HFFc6 (cell line): ENCODE measurements at places on chromosomes 3 and 15.

DNA sequence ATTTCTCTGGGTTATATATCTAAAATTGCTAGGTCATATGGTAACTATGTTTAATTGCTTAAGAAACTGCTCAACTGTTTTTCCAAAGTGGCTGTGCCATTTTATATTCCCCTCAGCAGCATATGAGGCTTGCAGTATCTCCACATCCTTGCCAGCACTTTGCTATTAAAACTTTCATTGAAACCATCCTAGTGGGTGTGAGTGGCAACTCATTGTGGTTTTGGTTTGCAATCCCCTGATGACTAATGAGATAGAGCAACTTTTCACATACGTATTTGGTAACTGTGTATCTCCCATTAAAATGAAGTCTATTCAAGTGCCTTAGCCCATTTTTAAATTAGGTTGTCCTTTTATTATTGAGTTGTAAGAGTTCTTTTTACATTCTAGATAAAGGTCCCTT lies 17.3 kb downstream of the KPNA1 start:
- DNase-seq, result peak; percentile 91

DNA sequence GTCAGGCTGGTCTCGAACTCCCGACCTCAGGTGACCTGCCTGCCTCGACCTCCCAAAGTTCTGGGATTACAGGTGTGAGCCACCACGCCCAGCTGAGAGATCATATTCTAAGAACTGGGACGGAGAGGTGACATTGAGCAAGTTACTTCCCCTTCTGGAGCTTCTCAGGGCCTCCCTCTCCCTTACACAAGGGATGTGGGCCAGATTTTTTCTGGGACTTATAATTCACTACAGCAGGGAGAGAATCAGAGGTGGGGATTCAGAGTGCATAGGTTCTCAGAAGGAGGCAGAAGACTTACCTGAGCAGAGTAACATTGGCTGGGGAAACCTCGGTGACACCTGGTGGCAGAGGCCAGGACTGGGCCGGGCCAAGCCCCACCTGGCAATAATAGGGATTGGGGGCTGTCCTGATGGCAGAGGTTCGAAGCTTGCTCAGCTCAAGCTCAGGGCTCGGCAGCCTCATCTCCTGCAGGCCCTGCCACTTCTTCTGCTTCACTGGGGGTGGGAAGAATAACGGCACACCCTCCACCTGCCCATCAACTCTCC lies 6.8 kb downstream of the LTK start:
- DNase-seq, result no peak

GRCh38 chr3:171744158-171744741 lies 66.0 kb downstream of the PLD1 start:
- no peak for DNase-seq

DNA sequence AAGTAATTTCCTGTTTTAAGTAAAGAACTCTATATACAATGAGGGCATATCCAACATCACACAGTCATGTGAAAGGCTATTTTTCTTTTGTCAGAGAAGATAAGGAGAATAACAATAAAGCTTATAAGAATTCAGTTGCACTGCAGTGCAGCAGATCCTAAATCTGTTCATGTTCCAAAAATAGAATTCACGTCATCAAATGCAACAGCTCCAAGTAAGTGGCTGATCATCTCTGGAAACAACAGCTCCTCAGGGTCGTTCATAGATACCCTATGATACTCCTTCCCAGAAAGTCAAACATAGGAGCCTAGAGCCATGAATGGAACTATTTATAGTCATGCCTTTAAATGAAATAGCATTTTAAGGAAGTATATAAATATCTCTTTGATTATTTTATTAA lies 100.2 kb downstream of the FMN1 start:
- peak; percentile 23 for DNase-seq

- DNase-seq, result no peak
Observed at GRCh38 chr3:54901906-54902685, 25.8 kb downstream of the LRTM1 start.

- no peak for DNase-seq
Observed at GRCh38 chr3:62822905-62823304, 52.3 kb downstream of the CADPS start.

GRCh38 chr3:139134678-139135372 lies 90.1 kb upstream of the PRR23C start:
- DNase-seq, result no peak

- no peak for DNase-seq
Observed at GRCh38 chr3:50644561-50644960, 27.6 kb downstream of the MAPKAPK3 start.

- peak; percentile 69 for DNase-seq
Observed at GRCh38 chr3:186108106-186108940, 566 bp downstream of the ETV5 start.

DNA sequence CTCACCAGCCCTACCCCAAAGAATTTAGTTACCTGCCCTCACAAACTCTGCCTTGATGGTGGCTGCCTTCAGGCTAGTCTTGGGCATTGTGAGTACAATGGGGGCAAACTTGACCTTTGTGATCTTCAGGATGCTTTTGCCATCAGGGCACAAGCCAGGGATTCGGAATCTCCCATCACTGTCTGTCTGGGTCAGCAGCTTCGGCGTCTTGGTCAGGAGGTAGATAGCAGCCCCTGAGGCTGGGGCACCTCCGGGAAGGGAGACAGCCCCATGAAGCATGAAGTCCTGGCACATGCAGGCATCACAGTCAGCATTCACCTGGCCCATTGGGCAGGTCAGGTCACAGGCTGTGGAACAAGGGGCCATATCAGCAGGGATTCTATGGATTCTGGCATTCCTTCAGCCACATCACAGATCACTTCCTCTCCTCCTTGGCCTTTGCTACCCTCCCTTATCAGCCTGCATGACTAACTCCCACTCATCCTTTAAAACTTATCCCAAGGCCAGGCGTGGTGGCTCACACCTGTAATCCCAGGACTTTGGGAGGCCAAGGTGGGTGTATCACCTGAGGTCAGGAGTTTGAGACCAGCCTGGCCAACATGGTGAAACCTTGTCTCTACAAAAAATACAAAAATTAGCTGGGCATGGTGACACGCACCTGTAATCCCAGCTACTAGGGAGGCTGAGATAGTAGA lies 6.9 kb downstream of the CILP start:
- no peak for DNase-seq

GRCh38 chr3:150394606-150395005 lies 13.5 kb upstream of the TSC22D2 start:
- DNase-seq, result no peak

GRCh38 chr3:62556121-62556815 lies 182.9 kb upstream of the FEZF2 start:
- no peak for DNase-seq

DNA sequence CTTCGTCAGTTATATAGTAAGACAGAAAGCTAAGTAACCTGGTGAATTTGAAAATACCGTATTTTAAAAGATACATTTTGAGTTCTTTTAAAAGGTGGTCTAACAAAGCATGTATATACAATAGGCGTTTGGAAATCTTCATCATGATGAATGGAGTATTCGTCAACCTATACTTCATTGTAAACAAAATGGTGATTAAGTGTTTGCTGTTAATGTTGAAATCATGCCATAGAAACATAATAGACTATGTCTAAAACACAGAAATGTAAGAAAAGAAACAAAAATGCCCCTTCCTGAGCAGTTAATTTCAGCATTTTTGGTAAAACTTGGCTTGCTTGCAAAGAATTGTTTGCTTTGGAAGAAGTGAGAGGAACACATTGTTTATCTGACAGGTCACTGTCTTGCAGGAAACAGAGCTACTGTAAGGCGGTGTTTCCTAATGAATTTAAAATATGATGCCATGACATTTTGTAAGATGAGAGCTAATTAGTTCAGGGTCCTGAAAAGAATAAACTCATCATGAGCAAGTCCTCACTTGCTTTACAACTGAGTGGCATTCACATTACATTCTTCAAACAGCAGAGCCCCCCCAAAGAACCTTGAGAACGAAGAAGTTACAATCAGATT lies 126.7 kb downstream of the SERPINI1 start:
- no peak for DNase-seq

GRCh38 chr3:42682301-42683070 lies 2.9 kb upstream of the KLHL40 start:
- DNase-seq, result no peak

DNA sequence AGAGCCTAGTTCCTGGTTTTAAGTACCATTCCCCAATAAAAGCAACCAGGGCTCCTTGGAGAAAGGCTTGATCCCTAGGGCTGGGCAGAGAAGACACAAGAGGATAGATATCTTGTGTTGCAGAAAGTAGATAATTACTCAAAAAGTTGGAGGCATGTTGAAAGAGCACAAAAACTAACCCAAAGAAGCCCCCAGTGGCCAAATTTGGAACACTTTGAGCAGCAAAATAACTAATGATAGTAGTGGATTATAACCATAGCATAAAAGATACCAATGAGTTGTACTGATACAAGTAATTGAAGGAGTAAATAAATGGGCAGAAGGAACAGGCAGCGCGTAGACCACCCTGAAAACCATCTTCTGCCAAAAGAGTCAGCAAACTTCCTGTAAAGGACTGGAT lies 12.0 kb downstream of the EXOSC7 start:
- DNase-seq, result no peak

GRCh38 chr15:25368850-25369249 lies 70.0 kb downstream of the UBE3A start:
- DNase-seq, result no peak

DNA sequence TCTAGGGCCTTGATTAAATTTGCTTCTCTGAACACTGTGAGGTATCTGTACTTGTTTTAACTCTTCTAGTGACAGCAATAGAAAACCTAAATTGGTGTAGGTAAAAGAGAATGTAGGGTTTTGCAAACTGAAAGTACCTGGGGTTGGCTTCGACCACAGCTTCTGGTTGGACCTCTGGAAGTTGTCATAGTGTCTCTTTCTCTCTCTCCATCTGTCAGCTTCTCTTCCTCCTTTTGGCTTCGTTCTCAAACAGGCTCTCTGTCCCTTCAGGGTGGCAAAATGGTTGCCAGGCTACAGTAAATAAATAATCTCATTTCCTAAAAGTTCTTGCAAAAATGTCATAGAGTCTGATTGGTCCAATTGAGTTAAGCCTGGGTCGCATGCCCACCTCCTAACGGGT lies 149.3 kb upstream of the CTDSPL start:
- no peak for DNase-seq

GRCh38 chr3:51675201-51675611 lies 4.2 kb downstream of the TEX264 start:
- peak; percentile 57 for DNase-seq
